Esophagus squamous epithelium (tissue), 5 donors: ENCODE measurements at places on chromosomes 12 and 14. TPM values are rescaled to one million over a fixed set of nuclear protein-coding genes. Genes with fewer than 3 reads are reported as not detected.

- no peak for DNase-seq
Measured at GRCh38 chr14:103221781-103222358, 98.6 kb downstream of the TNFAIP2 start.

LRP1-AS gene
- total RNA-seq: not detected

DNA sequence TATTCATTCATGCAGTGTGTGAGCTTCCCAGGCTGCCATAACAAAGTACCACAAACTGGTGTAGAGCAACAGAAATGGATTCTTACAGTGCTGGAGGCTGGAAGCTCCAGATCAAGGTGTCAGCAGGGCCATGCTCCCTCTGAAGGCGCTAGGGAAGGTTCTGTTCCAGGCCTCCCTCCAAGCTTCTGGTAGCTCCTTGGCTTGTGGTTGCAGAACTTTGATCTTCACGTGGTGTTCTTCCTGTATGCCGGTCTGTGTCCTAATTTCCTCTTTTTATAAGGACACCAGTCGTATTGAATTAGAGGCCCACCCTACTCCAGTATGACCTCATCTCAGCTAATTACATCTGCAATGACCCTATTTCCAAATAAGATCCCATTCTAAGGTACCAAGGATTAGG, 3.1 kb downstream of the OTUB2 start:
- DNase-seq: no peak

- DNase-seq: no peak
Measured at GRCh38 chr14:20956376-20956976, 1.2 kb downstream of the RNASE2 start.
